Activated CD8-positive, alpha-beta T cell treated with anti-CD3 and anti-CD28 coated beads, Interleukin-2, amount 10 ng/mL, durations not matched to agents 7 days and 5 days (primary cell): ENCODE measurements at places on chromosomes 7 and 10. TPM values are rescaled to one million over a fixed set of nuclear protein-coding genes. Genes with fewer than 3 reads are reported as not detected.
A peak's percentile ranks its signal among the peaks of the same experiment; 100 is the strongest.

COL28A1 gene
- total RNA-seq: not detected

AKR1E2 gene
- 8.9 TPM for total RNA-seq

CDC14C gene
- total RNA-seq: not detected

AOC1 gene
- not detected for total RNA-seq

CYP3A4 gene
- total RNA-seq: not detected

HOXA11 gene
- not detected for total RNA-seq

RPEL1 gene
- not detected for total RNA-seq

HSPA12A gene
- total RNA-seq: not detected

SPAM1 gene
- total RNA-seq: not detected

GRCh38 chr10:60359066-60359465, 30.6 kb downstream of the ANK3 start:
- no peak for DNase-seq

- no peak for DNase-seq
Measured at GRCh38 chr10:51709324-51709972, 10.1 kb upstream of the CSTF2T start.

DNA sequence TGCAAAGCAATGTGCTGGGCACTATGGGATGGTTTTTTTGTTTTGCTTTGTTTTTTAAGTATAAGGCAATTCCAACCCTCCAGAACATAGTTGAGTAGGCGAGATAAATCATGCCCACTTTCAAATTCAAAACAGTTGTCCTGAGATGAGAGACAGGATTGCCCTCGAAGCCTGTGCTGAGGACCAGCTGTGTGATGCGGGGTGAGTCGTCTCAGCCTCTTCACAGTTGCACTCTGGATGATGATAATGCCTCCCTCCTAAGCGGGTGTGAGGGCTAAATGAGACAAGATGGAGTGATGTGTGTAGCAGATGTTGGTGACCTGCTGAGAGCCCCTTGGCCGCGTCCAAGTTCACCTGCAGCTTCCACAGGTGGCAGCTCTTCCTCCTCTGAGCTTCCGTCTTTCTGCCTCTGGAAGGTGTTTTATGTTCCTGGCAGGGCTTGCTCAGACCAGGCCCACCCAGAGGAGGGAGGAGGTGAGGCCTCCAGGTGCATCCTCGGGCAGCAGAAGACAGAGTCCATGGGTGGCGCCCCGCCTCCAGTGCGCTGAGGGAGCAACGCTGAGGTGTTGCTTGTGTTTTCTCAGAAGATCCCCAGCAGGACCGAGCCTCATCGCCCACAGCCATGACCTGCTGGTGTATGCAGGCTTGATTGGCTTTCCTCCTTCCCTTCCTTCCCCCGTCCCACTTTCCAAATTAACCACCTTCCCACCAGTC, 30.6 kb downstream of the ECHDC3 start:
- DNase-seq: no peak

DNA sequence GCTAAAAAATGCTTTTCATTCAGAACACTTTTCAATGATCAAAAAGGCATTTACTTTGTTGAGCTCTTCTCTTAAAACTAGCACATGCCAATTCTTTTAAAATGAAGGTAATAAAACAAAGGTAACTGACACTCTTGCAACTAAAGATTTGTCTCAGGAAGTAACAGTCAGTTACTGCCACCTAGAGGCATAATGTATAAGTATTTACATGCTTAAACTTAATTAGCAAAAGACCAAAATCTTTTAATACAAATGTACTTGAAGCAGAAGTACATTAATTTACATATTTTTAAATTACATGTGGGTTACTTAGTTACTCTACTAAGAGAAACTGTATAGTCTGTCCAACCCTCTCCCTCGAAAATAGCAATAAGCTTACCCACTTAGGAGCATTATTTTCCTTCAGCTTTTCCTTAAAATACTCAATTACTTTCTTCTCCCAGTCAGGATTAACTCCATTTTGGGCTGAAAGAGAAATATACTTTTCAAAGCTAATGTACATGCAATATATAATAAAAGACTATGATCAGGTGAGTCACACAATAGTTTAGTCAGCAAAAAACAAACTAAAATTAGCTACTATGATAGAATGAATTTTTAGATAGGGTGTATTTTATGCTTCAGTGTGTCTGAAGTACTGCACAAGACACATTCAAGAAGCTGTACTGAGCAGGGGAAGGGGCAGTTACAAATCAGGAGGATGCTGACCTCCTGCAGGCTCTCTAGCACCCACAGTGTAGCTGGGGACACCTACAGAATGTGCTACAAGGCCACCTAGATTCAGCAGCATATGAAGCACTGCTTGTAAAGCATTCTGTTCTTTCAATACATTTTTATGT, 13.0 kb downstream of the MCMBP start:
- DNase-seq: no peak

- DNase-seq: peak; percentile 80
Measured at GRCh38 chr10:132448248-132448731, 51.3 kb downstream of the PWWP2B start.

DNA sequence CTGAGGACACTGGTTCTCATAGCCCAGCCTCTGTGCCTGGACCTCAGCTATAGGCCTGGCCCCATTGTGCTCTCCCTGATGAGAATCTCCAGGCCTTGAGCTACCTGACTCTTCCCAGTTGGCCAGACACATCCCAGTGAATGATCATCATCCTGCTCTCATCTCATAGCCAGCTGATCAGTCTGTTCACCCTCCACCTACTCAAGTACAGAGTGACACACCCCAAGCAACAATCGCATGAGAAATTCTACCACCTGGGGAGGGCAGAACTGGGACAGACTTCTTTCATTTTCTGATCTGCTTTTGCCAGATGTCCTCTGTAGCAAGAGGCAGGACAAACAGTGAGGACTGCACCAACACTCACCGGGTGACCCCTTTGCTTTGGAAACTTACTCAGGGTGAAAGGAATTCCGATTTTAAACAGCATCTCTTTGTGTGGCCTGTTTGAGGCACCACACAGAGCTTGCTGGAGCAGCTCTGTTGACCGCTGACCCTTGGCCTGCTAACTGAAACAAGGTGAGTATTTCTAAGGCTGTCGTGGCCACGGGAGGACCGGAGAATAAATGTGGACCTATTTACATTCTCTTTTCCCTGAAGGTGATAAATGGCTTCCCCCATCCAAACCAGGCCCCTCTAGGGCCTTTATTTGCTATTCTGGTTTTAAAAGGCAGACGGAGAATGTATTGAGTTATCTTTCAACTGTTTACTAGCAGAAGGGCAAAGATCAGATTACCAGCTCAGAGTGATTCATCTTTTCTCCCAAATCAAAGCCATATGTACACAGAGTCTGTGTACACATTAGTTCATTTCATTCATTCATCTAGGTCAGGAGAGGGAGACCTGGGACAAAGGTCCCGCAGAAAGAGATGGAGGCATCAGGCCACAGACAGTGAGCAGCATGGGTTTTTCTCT, 181.4 kb upstream of the TNS3 start:
- no peak for DNase-seq

DNA sequence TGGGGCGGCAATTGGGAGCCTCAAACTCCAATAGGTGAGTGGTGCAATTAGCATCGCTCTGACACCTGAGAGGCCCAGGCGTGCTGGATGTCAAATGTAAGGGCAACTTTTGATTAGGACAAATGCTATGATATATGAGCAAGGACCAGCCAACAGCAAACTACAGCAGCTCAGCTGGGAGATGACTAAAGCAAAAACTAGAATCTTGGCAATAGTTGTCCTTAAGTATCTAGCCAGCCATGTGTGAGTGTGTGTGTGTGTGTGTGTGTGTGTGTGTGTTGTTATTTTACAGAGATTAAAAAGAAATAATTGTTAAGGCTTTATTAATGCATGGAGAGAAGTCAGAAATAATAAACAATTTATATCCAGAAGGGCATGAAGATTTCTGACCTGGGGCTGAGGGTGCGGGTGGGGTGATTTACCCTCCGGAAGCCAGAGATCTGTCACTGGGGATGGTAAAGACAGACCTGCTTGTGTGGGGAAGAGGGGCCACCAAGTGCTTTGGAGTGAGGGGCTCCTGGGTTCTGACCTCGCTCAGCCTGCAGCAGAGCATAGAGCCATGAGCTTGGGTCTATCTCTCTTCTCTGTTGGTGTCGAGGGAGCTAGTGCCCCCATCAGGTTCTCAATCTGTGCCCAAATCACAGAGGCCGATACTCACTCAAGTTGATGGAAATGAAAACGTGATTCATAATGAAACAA, 77.3 kb downstream of the EMX2 start:
- no peak for DNase-seq

DNA sequence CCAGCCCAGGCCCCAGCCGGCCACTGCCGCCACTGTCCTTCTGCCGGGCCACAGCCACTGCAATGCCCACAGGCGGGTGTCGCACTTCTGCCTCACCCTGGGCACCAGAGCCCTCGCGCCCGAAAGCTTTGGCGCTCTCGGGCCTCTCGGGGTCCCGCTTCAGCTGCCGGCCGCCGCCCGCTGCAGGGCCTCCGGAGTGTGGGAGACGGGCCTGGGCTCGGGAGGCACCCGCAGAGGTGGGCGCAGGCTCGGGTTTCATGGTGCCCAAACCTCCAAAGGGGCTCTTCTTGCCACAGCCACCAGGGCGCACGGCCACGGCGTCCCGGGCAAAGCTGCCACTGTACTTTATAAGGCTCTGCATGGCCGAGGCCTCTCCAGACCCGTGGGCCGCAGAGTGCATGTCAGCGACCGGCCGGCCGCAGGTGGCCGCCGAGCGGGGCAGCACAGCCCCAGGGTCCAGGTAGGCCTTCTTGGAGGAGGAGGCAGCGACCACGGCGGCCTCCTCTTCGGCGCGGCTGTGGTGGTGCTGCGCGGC, 35.9 kb downstream of the TNRC18 start:
- no peak for DNase-seq

GRCh38 chr7:103683348-103683747, 237.3 kb upstream of the SLC26A5 start:
- no peak for DNase-seq

- no peak for DNase-seq
Measured at GRCh38 chr10:46220187-46220586, 66.6 kb upstream of the ANTXRL start.

- DNase-seq: no peak
Measured at GRCh38 chr7:67604461-67605386, 608.1 kb downstream of the TYW1 start.

DNA sequence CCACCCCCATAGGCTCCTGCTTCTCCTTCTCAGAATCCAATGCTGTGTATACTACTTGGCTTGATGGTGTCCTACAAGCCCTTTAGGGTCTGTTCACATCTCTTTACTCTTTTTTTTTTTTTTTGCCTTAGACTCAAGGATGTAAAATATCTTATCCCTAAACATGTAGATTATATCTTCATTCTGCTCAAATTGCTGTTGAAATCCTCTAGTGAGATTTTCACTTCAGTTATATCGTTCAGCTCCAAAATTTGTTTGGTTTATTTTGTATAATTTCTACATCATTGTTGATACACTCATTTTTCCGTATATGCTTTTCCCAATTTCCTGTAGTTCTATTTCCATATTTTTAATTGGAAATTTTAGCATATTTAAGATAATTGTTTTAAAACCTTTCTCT, 1.8 kb upstream of the AKR1C3 start:
- DNase-seq: no peak
